ENCODE measurements at places on chromosomes 13 and 19. TPM values are rescaled to one million over a fixed set of nuclear protein-coding genes. Genes with fewer than 3 reads are reported as not detected.

- H3K27me3 ChIP-seq: no peaks in the 10 kb centered on the region
- no peak overlapping the region for H3K4me3 ChIP-seq
- peaks cover 37% of the 10 kb centered on the region for H3K36me3 ChIP-seq
- peaks cover 19% of the 10 kb centered on the region for H3K4me1 ChIP-seq
These were observed 3.1 kb downstream of the SPC24 start for GRCh38 chr19:11152318-11153062.

GRCh38 chr13:45331123-45331619 lies 9.8 kb downstream of the TPT1 start:
- H3K36me3 ChIP-seq: peaks cover 42% of the 10 kb centered on the region
- peaks cover 55% of the 10 kb centered on the region for H3K4me1 ChIP-seq
- H3K27ac ChIP-seq: no peak overlapping the region
- H3K4me3 ChIP-seq: no peak overlapping the region
- H3K27me3 ChIP-seq: no peaks in the 10 kb centered on the region

GRCh38 chr19:8459095-8459494 lies 14.3 kb downstream of the HNRNPM start:
- H3K27ac ChIP-seq: no peak overlapping the region
- H3K27me3 ChIP-seq: no peaks in the 10 kb centered on the region
- H3K4me3 ChIP-seq: no peak overlapping the region
- H3K4me1 ChIP-seq: peaks cover 45% of the 10 kb centered on the region

GRCh38 chr19:1575323-1576241 lies 7.5 kb upstream of the MEX3D start:
- peaks cover 19% of the 10 kb centered on the region for H3K36me3 ChIP-seq
- no peak for DNase-seq
- H3K27me3 ChIP-seq: peaks cover 1% of the 10 kb centered on the region
- no peak overlapping the region for H3K27ac ChIP-seq
- no peaks in the 10 kb centered on the region for H3K4me1 ChIP-seq

Gene SWSAP1
- 2.8 TPM for total RNA-seq

Gene PSG3
- not detected for total RNA-seq

Measured in activated T-helper 2 cell treated with anti-CD3 and anti-CD28 coated beads, Interferon-gamma antibody, Interleukin-2, Interleukin-4, amounts not matched to agents 10 μg/mL and 5 μg/mL and 100 μg/mL, durations not matched to agents 14 hours and 24 hours and 36 hours (primary cell).